Breast epithelium (tissue), 4 donors: ENCODE measurements at places on chromosomes 7 and 10. TPM values are rescaled to one million over a fixed set of nuclear protein-coding genes. Genes with fewer than 3 reads are reported as not detected.

NKX6-2 gene
- total RNA-seq = not detected

ACSL5 gene
- 13.3 TPM for total RNA-seq

PLXNA4 gene
- 26.2 TPM for total RNA-seq

MMD2 gene
- not detected for total RNA-seq

- no peaks in the 10 kb centered on the region for H3K27me3 ChIP-seq
- H3K4me1 ChIP-seq = peaks cover 12% of the 10 kb centered on the region
- DNase-seq = no peak
These were observed 7.4 kb downstream of the SH3PXD2A start for GRCh38 chr10:103847909-103848468.

GRCh38 chr7:26426096-26426495 is 134.4 kb downstream of the SNX10 start:
- no peak overlapping the region for H3K27ac ChIP-seq
- H3K4me3 ChIP-seq = no peak overlapping the region
- DNase-seq = no peak
- H3K4me1 ChIP-seq = no peaks in the 10 kb centered on the region
- H3K36me3 ChIP-seq = no peaks in the 10 kb centered on the region
- no peaks in the 10 kb centered on the region for H3K27me3 ChIP-seq

GRCh38 chr7:135910393-135911036 is 66.6 kb downstream of the MTPN start:
- H3K4me3 ChIP-seq = no peak overlapping the region
- H3K4me1 ChIP-seq = no peaks in the 10 kb centered on the region
- H3K27me3 ChIP-seq = no peaks in the 10 kb centered on the region

DNA sequence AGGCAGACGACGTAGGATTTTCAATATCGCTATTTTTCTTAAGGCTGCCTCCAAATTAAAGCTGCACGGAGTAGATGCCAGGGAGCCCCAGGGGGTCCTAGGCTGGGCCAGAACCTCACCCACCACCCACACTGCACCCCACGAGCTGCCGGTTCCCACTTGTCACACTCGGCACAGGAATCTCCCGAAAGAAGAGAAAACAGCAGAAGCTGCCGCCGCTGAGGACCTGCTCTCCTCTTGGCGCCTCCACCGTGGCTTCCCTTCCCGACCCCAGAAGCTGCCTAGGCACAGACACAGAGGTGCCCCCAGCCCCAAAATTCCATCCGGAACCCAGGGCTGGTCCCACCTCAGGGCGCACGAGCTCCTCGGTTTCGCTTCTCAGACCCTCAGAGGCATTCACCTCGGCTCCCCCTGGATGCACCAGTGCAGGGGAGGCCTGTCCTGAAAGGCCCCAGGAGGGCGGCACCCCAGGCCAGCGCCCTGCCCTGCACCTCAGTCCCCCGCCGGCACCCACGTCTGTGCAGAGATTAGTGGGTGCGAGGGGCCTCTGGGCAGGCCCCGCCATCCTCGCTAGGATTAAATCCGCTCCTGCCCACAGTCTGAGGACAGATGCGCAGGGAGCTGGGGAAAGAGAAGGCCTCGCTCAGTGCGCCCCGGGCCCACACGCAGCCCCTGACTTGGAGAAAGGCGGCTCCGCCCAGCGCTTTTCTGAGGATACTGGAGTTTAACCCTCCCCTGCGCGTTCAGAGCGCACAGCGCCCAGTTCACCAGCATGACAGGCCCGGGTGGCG is 99.2 kb downstream of the PTPRN2 start:
- no peaks in the 10 kb centered on the region for H3K36me3 ChIP-seq
- no peak for DNase-seq
- no peaks in the 10 kb centered on the region for H3K4me1 ChIP-seq
- H3K27ac ChIP-seq = no peak overlapping the region

DNA sequence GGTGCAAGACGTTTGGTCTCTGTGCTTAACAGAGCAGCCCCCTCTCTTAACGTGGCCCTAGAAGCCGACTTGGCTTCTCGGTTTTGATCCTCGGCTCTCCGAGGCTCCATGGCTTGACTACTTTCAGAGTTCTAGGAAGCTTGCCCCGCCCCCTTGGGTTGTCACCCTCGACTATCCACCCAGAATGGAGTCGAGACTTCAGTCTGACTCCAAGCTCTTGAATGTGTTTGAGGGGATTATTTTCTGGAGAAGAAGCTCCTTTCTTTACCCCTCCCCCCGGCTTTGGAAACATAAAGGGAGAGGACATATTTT is 448 bp downstream of the SEC24C start:
- H3K36me3 ChIP-seq = no peaks in the 10 kb centered on the region
- H3K4me3 ChIP-seq = peak overlapping the region; percentile 97
- peak overlapping the region; percentile 93 for H3K27ac ChIP-seq
- no peak for DNase-seq
- H3K27me3 ChIP-seq = no peaks in the 10 kb centered on the region

DNA sequence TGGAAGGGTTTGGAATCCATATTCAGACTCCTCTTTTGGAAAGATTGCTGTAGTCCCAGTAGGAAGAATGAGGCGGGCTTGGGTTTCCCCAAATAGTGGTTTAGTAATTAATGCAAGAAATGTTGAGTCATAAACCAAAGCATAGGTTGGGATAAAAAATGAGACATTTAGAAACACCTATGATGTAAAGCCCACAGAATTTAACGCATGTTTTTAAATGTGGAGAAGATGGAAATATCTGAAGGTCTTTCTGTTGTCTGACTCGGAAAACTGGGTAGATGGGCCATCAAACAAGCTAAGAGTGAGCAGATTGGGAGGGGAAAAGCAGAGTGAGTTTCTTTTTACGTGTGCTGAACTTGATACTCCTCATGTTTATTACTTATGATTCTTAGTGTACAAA is 62.2 kb downstream of the LANCL2 start:
- H3K27me3 ChIP-seq = no peaks in the 10 kb centered on the region
- no peaks in the 10 kb centered on the region for H3K36me3 ChIP-seq
- H3K4me3 ChIP-seq = no peak overlapping the region
- H3K4me1 ChIP-seq = no peaks in the 10 kb centered on the region
- H3K27ac ChIP-seq = no peak overlapping the region
- DNase-seq = no peak

DNA sequence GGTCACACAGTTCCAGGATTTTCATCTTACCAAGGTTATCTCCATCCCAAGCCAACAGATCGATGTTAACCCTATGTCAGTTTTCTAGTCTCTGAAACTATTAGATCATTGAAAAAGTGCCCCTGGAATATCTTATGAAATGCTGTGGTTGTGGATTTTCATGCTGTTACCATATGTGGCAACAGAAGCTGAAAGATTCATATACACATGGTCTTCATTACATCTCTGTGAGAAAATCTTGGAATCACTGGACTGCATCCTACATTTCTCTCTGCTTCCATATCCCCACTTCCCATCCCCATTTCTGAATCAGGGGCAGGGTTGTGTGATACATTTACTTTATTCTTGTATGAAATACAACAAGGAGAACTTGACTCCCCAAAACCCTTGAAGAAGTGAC is 146.1 kb downstream of the SLC16A9 start:
- no peaks in the 10 kb centered on the region for H3K4me1 ChIP-seq
- no peaks in the 10 kb centered on the region for H3K36me3 ChIP-seq
- no peaks in the 10 kb centered on the region for H3K27me3 ChIP-seq
- no peak overlapping the region for H3K4me3 ChIP-seq

DNA sequence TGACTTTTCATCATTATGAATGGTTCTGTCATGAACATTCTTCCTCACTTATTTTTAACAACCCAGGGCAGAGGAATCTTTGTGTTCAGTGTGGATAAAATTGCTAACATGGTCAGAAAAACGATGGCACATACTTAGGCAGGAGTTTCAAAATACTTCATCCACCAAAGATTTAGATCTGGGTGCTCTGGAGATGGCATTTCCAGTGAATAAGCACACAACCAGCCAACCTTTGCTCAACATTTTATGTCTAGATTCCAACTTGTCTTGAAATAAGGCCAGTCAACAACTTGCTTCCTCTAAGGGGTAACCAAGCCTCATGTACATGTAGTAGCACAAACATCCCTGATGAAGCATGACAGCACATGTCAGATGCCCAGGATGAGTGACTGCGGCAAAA is 33.4 kb upstream of the ADRB1 start:
- H3K27ac ChIP-seq = no peak overlapping the region
- DNase-seq = no peak
- no peaks in the 10 kb centered on the region for H3K4me1 ChIP-seq
- H3K4me3 ChIP-seq = no peak overlapping the region
- H3K27me3 ChIP-seq = no peaks in the 10 kb centered on the region

GRCh38 chr10:7792541-7792940 is 4.6 kb downstream of the ATP5F1C start:
- H3K27ac ChIP-seq = no peak overlapping the region
- H3K27me3 ChIP-seq = no peaks in the 10 kb centered on the region
- DNase-seq = no peak
- H3K36me3 ChIP-seq = no peaks in the 10 kb centered on the region
- H3K4me1 ChIP-seq = no peaks in the 10 kb centered on the region

- H3K4me1 ChIP-seq = no peaks in the 10 kb centered on the region
- no peaks in the 10 kb centered on the region for H3K27me3 ChIP-seq
- H3K36me3 ChIP-seq = no peaks in the 10 kb centered on the region
- H3K4me3 ChIP-seq = peak overlapping the region; percentile 76
- H3K27ac ChIP-seq = peak overlapping the region; percentile 81
These were observed 5.5 kb downstream of the SKIDA1 start for GRCh38 chr10:21519941-21520436.

GRCh38 chr7:79921976-79922375 is 212.7 kb upstream of the GNAI1 start:
- no peaks in the 10 kb centered on the region for H3K4me1 ChIP-seq
- no peaks in the 10 kb centered on the region for H3K27me3 ChIP-seq
- no peak overlapping the region for H3K4me3 ChIP-seq
- no peak overlapping the region for H3K27ac ChIP-seq
- H3K36me3 ChIP-seq = no peaks in the 10 kb centered on the region
- DNase-seq = no peak

- no peak overlapping the region for H3K4me3 ChIP-seq
- no peaks in the 10 kb centered on the region for H3K4me1 ChIP-seq
- H3K36me3 ChIP-seq = no peaks in the 10 kb centered on the region
- DNase-seq = no peak
- H3K27ac ChIP-seq = no peak overlapping the region
These were observed 133.2 kb downstream of the VPS50 start for GRCh38 chr7:93365341-93365740.

DNA sequence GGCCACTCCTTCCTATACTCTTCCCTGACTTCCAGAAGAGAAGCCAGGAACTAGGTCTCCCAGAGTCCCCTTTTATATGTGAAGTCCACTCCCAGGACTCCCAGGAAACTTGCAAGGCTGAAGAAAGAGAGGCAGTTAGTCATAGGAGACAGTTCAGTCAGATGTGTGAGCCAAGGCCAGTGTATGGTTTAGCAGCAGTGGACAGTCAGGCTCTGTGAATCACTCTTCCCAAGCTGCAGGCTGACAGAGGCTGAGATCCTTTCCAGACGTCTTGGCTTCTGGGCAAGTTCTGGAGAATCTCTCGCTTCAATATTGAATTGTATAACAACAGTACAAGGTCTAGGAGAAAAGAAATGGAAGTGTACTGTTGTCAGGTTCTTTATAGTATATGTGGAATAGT is 26.9 kb downstream of the BLVRA start:
- H3K4me1 ChIP-seq = no peaks in the 10 kb centered on the region
- no peak overlapping the region for H3K27ac ChIP-seq
- no peak overlapping the region for H3K4me3 ChIP-seq
- no peak for DNase-seq
- H3K36me3 ChIP-seq = no peaks in the 10 kb centered on the region

DNA sequence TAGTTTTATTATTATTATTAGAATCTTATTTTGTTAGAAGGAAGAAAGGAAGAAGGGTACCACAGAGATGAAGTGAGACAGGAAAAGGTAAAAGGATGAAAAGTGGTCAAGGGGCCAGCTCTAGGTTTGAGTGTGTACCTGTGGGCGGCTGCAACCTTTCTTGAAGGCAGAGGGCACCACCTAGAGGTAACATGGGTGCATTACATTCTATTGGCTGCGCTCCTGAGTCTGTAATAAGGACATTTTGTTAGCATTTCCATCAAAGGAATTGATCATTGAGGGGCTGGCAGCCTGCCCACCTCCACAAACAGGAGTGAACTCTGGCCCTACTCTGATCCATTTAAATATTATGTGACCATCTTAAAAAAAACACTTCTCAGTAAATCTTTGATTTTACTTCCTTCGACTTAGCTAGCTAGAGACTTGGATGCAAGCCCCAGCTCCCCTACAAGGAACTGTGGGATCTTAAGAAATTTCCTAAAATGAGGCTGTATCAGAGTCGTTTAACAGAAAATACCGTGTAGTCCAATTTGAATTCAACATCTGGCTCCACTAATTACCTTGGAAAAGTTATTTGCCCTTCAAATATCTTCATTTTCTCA is 610.4 kb downstream of the IPMK start:
- no peaks in the 10 kb centered on the region for H3K27me3 ChIP-seq
- no peak overlapping the region for H3K4me3 ChIP-seq
- no peaks in the 10 kb centered on the region for H3K4me1 ChIP-seq
- no peaks in the 10 kb centered on the region for H3K36me3 ChIP-seq

GRCh38 chr7:56097700-56098099 is 4.9 kb upstream of the PHKG1 start:
- H3K4me3 ChIP-seq = no peak overlapping the region
- H3K27ac ChIP-seq = peak overlapping the region; percentile 45
- no peak for DNase-seq
- H3K36me3 ChIP-seq = no peaks in the 10 kb centered on the region
- peaks cover 5% of the 10 kb centered on the region for H3K4me1 ChIP-seq

DNA sequence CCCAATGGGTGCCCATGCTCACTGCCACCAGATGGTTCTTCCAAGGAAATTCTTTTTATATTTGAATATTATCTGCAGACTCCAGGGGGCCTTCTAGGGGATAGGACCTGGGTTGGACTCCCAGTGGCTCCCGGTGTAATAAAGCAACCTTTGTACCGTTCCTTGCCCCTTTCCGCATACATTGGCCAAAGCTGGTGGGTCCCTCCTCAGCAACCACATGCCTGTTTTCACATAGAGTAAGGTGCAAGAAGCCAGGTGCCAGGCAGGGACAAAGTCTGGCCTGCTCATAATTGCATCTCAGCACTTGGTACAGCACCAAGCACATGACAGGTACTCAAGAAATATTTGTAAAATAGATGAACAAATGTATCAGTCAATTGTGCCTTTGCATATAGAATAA is 46.4 kb upstream of the PPP1R3C start:
- no peak overlapping the region for H3K4me3 ChIP-seq
- H3K27me3 ChIP-seq = no peaks in the 10 kb centered on the region
- H3K4me1 ChIP-seq = no peaks in the 10 kb centered on the region
- DNase-seq = no peak
- no peaks in the 10 kb centered on the region for H3K36me3 ChIP-seq

DNA sequence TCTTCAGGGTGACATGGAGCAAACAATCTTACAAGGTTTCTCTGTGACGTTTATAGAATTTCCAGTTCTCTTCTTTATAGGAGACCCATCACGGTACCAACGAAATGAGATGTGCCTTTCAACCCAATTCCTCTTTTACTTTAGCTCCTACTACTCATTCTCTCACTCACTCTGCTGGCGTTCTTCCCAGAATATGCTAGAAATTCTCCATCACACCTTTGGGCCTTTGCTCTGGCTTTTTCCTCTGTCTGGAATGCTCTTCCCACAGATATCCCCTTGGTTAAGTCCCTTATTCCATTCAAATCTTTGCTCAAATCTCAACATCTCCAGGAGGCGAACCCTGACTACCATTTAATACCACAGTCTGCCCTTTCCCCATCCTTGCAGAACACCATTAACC is 39.0 kb downstream of the SEMA3C start:
- no peak overlapping the region for H3K27ac ChIP-seq
- no peak for DNase-seq
- no peaks in the 10 kb centered on the region for H3K27me3 ChIP-seq
- H3K36me3 ChIP-seq = no peaks in the 10 kb centered on the region
- no peak overlapping the region for H3K4me3 ChIP-seq
